ENCODE measurements at places on chromosomes 5 and 9. TPM values are rescaled to one million over a fixed set of nuclear protein-coding genes. Genes with fewer than 3 reads are reported as not detected.
A peak's percentile ranks its signal among the peaks of the same experiment; 100 is the strongest.

Gene GPX3
- polyA plus RNA-seq: 32.6 TPM

GRCh38 chr9:2053883-2054845, 39.0 kb downstream of the SMARCA2 start:
- DNase-seq: peak; percentile 64

GRCh38 chr9:132509928-132510874, 72.2 kb upstream of the BARHL1 start:
- no peak for DNase-seq

Gene TMEM141
- 176 TPM for polyA plus RNA-seq

GRCh38 chr9:132410642-132411041, 631 bp downstream of the CFAP77 start:
- peak; percentile 8 for DNase-seq

Gene OCLN
- 134 TPM for polyA plus RNA-seq

DNA sequence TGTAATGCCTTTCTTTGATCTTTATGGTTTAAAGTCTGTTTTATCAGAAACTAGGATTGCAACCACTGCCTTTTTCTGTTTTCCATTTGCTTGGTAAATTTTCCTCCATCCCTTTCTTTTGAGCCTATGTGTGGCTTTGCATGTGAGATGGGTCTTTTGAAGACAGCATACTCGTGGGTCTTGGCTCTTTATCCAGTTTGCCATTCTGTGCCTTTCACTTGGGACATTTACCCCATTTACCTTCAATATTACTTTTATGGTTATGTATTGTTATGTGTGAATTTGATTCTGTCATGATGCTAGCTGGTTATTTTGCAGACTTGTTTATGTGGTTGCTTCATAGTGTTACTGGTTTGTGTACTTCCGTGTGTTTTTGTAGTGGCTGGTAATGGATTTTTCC, 59.2 kb downstream of the YTHDC2 start:
- no peak for DNase-seq

- no peak for DNase-seq
Observed at GRCh38 chr5:140018096-140018481, 25.0 kb downstream of the NRG2 start.
